Gastroesophageal sphincter (tissue), 4 donors: ENCODE measurements at places on chromosomes 4 and X. TPM values are rescaled to one million over a fixed set of nuclear protein-coding genes. Genes with fewer than 3 reads are reported as not detected.

GRCh38 chrX:23509256-23509655, 158.0 kb upstream of the PRDX4 start:
- no peaks in the 10 kb centered on the region for H3K4me1 ChIP-seq
- H3K4me3 ChIP-seq: no peak overlapping the region
- no peak overlapping the region for H3K27ac ChIP-seq
- no peak for ATAC-seq

- no peaks in the 10 kb centered on the region for H3K4me1 ChIP-seq
- H3K27ac ChIP-seq: no peak overlapping the region
- no peaks in the 10 kb centered on the region for H3K36me3 ChIP-seq
- H3K4me3 ChIP-seq: no peak overlapping the region
Measured at GRCh38 chr4:25180524-25181131, 20.4 kb upstream of the SEPSECS start.

The SERTM2 gene
- not detected for total RNA-seq

The PRR27 gene
- total RNA-seq: not detected
